ENCODE measurements at places on chromosomes 5 and 9.

DNA sequence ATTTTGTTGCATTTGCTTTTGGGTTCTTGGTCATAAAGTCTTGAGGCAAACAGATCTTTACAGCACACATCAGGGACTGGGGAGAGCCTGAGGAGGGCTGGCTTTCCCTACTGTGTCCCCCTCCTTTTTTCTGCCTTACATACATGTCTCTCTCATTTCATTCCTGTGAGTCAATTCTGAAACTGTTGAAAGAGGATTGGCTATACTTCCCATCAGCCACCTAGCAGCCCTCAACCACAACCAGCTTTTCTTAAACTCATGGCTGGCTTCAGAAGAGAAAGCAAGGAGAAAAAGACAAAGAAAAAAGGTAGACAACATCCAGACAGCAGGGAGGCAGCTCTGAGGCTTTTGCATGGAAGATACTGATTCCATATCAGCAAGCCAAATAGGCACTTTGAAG lies 374.8 kb upstream of the KIF2A start:
- no peak for DNase-seq

DNA sequence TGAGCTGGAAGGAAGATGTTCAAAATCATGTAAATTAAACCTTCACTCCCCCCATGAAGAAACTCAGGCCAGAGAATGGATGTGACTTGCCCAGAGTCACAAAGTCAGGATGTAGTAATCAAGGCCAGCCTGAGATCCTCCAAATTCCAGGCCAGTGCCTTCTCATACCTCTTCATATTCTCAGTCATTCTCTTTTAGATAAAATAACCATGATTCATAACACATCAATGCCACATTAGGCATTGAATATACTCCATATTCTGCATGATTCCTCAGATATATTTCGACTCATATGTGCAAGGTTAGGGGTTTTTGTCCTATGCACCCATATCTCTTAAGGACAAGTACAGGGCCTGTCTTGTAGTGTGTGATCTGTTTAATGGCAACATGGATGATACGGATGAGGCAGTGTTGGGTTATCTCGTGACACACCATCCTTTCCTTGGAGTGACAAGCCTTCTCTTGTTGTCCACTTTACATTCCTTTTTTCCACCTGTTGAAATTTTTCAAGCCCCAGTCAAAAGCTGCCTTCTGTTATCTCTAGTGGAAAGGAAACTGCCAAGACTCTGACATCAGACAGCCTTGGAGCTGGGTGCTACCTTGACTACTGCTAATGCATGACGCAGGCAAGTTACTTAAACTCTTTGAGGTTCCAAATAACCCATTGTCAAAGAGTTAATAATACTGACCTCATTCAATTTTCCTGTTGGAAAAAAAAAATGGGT lies 227.5 kb upstream of the NR4A3 start:
- no peak for DNase-seq

DNA sequence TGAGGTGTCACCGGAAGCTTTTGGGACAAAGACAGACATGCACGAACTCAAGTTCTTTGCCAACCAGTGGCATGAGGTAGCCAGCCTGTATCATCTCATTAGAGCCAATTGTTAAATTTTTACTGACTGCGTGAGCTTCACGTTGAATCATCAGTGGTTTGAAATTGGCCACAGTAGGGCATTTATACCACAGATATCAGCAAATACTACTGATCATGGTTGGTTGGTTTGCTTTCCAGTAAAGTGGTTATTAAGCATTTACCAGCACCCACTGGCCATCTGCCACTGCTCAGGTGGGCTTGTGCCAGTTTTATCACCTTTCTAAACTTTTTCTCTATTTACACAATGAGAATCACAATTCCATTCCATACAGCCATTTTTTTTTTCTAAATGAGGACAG lies 28.4 kb upstream of the SHC3 start:
- no peak for DNase-seq

DNA sequence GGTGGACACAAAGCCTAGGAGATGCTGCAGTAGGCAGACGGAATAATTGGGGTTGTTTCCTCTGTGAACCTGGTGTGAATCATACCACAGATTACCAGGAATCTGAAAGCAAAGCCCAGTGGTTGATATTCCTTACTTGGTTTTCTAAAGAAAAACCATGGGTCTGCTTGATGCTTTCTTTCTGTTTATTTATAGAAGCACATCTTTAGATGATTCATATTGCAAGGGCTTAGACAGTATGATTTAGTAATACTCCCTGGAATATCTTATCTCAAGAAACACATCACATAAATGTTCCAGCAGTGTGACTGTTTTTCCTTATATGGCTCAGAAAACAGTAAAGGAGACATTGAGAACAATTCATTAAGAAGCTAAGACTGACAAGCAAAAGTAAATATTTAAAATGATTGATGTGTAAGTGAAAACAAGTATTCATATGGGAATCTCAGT lies 623.3 kb downstream of the RAB3C start:
- no peak for DNase-seq

DNA sequence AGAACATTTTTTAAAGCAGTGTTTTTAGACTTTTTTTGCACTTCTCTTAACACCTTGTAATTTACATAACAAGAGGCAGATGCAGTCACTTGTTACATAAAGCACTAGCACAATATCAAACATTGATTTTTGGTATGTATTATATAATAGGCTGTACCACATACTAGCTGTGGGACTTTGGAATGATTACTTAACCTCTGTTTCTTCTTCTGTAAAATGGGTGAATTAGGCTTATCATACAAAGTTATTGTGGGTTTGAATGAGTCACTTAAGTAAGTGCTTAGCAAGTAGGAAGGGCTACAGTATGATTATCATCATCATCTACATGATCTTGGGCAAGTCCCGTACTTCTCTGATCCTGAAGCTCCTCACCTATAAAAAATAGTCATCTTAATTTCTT lies 2.1 kb downstream of the FAM81B start:
- DNase-seq: no peak

- no peak for DNase-seq
Measured at GRCh38 chr5:1325870-1326531, 18.9 kb downstream of the CLPTM1L start.

DNA sequence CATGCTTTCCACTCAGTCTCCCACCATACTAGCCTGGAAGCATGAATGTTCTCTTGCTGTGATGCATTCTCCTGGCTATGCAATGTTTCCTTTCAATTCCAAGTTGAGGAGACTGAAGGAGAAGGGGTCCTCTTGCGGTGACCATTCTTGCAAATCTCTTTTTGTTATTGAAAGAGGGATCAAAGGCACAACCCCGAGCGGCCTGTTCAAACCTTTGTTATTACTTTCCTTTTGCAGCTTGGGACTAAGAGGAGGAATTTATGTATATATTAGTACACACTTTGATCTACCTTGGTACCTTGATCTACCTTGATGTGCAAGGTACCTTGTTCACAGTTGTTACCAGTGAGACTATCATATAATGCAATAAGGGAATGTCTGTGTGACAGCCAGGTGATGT lies 147.3 kb downstream of the KCTD16 start:
- no peak for DNase-seq

DNA sequence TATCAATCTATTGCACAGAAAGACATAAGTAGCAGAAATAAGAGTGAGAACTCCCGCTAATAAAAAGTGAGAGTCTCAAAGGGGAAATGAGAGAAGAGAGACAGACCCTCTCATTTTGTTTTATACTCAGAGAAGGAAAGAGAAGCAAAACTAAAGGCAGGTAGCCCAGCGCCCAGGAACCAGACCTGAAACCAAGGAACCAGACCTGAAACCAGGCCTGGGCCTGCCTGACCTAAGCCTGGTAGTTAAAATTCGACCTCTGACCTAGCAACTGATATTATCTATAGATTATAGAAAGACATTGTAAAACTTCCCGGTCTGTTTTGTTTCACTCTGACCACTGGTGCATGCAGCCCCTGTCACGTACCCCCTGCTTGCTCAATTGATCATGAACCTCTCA lies 134.5 kb upstream of the SEMA6A start:
- DNase-seq: no peak

GRCh38 chr5:116598911-116599310 lies 24.3 kb upstream of the SEMA6A start:
- no peak for DNase-seq

DNA sequence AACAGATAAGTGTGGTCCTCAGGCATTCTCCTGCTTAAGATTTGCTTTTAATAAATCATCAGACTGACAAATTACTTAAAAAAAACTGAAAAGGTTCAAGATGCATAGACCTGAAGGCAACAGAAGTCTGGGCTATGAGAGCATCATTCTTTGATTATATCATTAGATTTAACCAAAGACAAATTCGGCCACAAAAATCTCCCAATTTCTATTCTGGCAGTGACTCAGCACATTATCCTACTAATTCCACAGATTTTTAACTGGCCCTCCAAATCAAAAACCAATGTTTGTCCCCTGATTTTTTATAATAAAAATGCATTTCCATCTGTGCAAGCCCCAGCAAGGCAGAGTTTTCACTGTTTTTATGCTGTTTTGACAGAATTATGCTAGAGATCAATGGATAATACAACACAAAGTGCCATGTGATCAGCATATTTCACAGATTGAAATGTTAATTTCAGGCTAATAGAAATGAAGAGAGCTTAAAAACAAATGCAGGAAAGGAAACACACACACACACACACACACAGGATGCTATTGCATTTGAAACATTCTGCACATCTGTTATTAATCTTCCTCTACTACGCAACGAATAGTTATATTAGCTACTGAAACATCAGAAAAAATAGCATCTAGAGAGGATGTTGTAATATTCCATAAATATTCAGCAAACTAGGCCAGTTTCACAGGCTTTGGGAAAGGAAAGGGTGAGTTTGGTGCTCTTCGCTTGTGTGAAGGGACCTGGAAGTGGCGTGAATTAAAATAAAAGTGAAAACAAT lies 177.6 kb upstream of the ST8SIA4 start:
- no peak for DNase-seq

DNA sequence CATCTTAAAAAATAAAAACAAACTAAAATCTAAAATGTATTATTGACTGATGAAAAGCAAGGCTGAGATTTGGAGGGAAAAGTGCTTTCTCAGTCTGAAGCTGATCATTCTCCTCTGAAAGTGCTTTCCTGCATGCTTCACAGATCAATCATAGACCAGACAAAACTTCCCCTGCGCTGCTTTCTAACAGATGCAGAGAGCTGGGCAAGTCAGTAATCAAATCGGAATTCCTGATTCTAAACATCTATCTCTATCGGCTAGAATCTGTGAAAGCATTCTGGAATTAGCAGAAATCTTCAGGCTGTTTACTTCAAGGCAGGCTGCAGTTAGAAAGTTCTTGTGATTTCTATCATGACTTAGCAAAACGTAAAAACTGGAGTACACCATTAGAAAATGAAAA lies 15.6 kb upstream of the FAM81B start:
- no peak for DNase-seq

DNA sequence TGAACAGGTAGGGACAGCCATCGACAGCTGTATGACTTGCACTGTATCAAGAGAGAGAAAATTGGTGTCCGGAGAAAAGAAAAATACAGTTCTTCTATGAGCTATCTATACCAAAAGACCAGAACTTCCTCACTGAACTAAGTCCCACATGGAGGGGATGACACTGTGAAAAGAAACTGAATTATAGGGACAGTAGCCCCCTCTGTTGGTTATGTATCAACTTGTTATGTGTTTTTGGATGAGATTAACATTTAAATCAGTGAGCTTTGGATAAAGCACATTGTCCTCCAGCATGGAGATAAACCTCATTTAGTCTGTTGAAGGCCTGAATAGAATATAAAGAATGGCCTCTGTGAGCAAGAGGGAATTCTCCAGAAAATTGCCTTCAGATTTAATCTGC lies 176.6 kb upstream of the SH3GL2 start:
- DNase-seq: no peak

- no peak for DNase-seq
Measured at GRCh38 chr9:75990576-75991304, 100.3 kb downstream of the PCSK5 start.

- no peak for DNase-seq
Measured at GRCh38 chr9:133210202-133210532, 1.1 kb upstream of the OBP2B start.

GRCh38 chr9:79603222-79603920 lies 31.6 kb downstream of the TLE4 start:
- no peak for DNase-seq

DNA sequence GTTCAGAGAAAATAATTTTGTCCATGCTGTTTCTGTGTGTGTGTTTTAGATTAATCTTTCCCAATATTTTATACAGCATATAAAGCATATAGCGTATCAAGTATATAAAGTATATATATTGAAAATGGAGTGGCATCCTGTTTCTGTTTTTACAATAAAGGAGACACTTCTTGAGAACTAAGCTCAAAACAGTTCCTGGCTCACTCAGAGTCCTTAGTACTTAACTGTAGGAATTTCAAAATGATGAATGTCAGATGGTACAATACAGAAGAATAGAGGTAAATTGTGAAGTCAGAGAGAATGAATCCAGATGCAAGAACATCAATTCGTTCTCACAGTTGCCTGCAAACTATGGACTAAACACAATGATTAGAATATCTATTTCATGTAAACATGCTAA lies 68.7 kb upstream of the TAS2R1 start:
- no peak for DNase-seq

DNA sequence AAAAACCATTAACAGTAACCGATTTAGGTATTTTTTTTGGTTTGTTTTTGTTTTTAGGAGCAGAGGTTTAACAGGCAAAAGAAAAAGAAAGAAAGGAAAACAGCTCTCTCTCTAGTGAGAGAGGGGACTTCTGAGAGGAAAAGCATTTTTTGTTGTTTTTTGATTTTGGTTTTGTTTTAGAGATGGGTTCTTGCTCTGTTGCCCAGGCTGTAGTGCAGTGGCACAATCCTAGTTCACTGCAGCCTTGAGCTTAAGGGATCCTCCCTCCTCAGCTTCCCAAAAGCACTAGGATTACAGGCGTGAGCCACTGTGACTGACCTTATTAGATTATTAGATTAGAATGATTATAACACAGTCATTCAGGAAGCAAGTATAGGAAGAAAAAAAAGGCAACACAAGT lies 10.1 kb downstream of the USP20 start:
- DNase-seq: no peak

DNA sequence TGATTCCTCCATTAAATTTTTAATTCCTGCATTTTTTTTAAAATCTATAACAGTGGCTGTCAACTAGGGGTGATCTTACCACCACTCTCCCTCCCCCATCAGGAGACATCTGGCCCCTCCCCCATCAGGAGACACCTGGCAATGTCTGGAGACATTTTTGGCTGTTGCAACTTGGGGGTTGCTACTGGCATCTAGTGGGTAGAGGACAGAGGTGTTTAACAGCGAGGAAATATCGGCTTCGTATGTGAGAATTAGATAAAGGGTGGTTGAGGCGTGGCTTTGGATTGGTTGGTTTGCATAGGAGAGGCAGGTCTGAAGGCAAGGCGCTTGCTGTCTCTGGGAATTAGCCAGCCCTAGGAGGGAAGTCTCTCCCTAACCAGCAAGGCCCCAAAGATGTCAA lies 10.5 kb downstream of the CDHR2 start:
- no peak for DNase-seq

- DNase-seq: no peak
Measured at GRCh38 chr5:172534229-172535107, 80.1 kb upstream of the SH3PXD2B start.

All from stimulated activated CD8-positive, alpha-beta memory T cell treated with anti-CD3 and anti-CD28 coated beads, Interleukin-4, amount 100 ng/mL, for 1 hour (primary cell).